ENCODE measurements at places on chromosomes 3 and 15. TPM values are rescaled to one million over a fixed set of nuclear protein-coding genes. Genes with fewer than 3 reads are reported as not detected.

DNA sequence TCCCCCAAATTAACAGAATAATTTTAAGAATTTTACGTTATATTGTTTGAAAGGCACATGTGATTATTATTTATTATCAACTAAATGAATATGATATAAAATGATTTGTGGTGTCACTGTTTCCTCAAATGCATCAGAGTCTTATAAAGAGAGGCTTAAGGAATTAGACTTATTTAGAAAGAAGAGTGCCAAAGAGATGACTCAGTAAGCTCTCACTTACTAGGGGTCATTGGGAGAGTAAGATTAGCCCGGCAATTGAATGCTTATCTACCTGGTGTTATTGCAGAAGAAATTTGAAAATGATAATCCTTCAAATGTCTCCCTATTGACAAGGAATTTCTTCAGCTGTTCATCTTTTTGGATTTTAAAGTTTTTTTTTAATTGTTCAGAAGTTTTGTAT lies 408.7 kb downstream of the OXSM start:
- no peak overlapping the region for H3K4me3 ChIP-seq
- H3K27ac ChIP-seq = no peak overlapping the region
- DNase-seq = no peak

DNA sequence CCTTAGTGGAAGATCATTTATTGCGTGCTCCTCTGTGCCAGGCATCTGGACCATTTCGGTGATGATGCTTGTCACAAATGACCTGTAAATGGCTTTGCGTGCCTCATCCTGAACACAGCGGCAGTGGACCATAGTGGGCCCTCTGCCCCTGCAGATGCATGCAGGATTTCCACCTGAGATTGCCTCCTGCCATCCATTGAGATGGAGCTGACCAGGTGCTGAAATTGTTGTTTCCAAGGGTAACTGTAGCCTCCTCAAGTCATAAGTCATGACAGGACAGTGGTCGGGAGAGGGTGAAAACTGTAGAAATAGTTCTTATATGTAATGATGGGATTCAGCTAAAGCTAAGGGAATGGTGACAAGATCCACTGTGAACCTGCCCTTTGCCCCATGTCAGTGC lies 35.5 kb downstream of the CLSTN2 start:
- H3K4me1 ChIP-seq = no peaks in the 10 kb centered on the region
- no peak for DNase-seq
- H3K4me3 ChIP-seq = no peak overlapping the region
- no peak overlapping the region for H3K27ac ChIP-seq
- H3K36me3 ChIP-seq = no peaks in the 10 kb centered on the region
- no peaks in the 10 kb centered on the region for H3K27me3 ChIP-seq

CFAP91 gene
- 0.77 TPM for total RNA-seq

LMAN1L gene
- not detected for total RNA-seq

KBTBD12 gene
- total RNA-seq = not detected

LRRIQ4 gene
- under 0.01 TPM for total RNA-seq
